ENCODE measurements at places on chromosomes 3 and 15. TPM values are rescaled to one million over a fixed set of nuclear protein-coding genes. Genes with fewer than 3 reads are reported as not detected.

DNA sequence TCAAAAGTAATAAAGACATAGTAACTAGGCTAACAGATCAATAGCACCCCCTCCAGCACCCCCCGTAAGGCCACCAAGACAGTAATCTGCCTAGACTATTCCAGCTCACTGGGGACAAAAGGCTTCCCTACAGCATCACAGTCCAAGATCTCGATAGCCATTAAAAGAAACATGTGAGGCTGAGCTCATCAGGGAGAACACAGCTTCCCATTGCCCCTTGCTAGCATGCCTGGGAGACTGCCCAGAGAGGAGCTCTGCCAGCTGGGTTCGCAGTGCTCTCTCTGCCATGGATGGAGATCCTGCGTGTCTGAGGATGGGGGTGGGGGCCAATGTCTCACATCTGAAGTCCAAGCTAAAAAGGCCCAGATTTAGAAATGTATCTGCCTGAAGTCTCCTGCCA lies 17.8 kb downstream of the LRIG1 start:
- H3K4me3 ChIP-seq, result no peak overlapping the region
- no peak for DNase-seq
- H3K27me3 ChIP-seq, result peaks cover 1% of the 10 kb centered on the region
- peaks cover 73% of the 10 kb centered on the region for H3K4me1 ChIP-seq
- peaks cover 21% of the 10 kb centered on the region for H3K36me3 ChIP-seq

- no peak overlapping the region for H3K4me3 ChIP-seq
- DNase-seq, result no peak
- H3K4me1 ChIP-seq, result peaks cover 72% of the 10 kb centered on the region
- no peaks in the 10 kb centered on the region for H3K27me3 ChIP-seq
- peak overlapping the region; percentile 75 for H3K27ac ChIP-seq
These were observed 34.6 kb downstream of the PAK2 start for GRCh38 chr3:196774191-196774820.

NEO1 gene
- total RNA-seq, result 2.8 TPM

PPP1R14D gene
- not detected for total RNA-seq

DNA sequence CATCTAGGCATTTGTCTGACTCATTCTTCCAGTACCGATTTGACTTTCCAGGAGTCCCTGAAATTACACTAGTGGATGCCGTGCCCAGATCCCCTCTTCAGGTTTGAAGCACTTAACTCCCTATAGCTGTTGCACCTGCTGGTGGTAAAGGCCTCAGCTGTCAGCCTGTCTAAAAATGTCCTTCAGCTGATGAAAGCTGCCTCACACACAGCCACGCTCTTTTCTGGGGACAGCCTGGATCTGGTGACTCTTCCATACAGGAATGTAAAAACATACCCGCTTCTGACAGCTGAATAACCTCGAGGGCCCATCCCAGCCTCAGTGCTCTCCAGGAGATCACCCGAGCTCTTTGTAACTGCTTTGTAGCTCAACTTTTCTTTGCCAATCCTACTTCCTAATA lies 534.1 kb upstream of the GRM7 start:
- no peaks in the 10 kb centered on the region for H3K27me3 ChIP-seq
- H3K27ac ChIP-seq, result no peak overlapping the region
- no peak for DNase-seq
- no peaks in the 10 kb centered on the region for H3K36me3 ChIP-seq
- H3K4me1 ChIP-seq, result no peaks in the 10 kb centered on the region

NRROS gene
- 26.5 TPM for total RNA-seq
